ENCODE measurements at places on chromosomes 16 and 17.
A peak's percentile ranks its signal among the peaks of the same experiment; 100 is the strongest.

- DNase-seq: no peak
These were observed 586.3 kb downstream of the KCNJ18 start for GRCh38 chr17:22278302-22279275.

DNA sequence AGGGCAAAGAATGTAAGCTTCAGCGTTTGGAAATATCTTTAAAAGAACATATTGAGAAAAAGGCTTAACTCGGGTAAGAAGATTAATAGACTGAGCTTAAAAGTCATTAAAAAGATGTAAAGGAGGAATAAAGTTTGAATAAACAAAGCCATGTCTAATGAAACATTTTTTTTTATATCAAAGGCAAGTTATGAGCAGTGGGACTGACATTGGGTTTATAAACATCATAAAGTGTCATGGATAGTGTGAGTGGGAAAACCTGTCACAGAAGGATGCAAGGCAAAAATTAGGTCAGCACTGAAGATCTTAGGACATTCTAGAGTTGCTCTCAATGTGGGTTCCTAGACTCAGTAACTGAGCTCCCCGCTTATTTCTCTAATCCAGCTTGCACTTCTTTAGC is 438.0 kb upstream of the CDH11 start:
- DNase-seq: no peak

DNA sequence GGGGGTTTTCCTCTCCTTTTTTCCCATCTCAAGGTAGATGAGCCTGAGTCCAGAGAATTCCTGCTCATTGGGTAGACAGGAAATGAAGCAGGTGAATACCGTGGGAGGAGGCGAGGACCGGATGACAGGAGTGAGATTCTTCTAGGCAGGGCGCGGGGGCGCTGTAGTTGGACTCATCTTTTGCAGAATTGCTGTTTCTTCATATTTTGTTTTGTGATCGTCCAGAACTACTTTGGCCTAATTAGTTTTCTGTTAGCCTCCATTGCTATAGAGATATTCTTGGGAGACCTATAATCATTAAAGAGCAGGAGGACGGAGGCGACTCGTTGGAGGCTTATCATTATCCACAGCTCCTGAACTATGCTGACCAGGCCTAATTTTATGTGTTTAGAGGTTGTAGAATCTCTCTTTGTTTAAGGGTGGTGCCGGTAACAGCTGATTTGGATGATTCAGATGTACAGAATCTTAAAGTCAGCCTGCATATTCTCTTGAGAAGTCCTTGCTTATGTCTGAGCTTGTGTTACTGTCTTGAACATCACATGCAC is 650 bp downstream of the ATP6V0A1 start:
- peak; percentile 46 for DNase-seq

DNA sequence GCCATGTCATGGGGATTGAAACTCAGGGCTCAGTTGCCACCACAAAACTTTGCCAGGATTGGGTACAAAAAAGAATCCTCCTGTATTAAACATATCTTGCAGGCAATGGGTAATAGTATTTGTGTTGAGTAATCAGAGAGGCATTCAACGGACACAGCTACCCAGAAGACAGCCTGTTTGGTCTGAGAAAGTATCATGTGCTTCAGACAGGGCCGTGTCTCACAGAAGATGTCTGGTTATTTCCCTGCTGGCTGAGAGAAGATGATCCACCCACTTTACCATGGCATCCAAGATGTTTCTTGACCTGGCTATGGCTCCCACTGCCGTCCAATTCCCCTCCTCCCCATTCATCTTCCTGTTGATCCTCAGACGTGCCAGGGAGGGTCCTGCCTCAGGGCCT is 304.3 kb upstream of the XYLT1 start:
- no peak for DNase-seq

DNA sequence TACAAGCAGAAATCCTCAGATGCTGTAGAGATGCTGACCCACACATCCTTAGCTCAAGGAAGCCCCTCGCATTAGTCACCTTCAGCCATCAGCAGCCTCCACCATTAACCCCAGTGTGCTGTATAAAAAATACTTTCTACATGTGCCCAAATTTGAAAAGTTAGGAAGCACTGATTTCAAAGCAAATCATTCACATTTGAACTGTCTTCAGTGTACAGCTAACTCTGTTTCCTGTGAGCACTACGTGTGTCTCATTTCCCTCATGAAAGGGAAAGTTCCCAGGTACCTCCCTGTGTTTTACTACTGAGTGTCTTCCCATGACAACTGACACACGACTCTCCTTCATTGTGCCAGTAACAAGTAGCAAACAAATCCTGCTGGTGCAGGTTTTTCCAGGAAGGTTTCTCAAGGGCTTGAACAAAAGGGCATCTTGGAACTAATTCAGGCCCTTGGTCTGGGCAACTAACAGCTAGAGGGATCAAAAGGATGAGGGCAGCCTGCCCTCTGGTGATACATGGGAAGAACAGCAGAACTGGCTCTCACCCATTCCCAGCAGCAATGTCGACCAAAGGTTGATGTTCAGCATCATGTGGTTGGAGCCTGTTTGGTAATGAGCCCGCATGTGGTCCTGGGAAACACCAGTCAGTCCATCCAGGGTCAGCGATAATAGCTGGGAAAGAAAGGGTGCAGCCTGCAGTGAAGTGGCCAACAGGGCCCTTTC is 4.0 kb downstream of the SLC35B1 start:
- DNase-seq: peak; percentile 31

GRCh38 chr16:65917466-65917865 is 449.0 kb upstream of the CDH5 start:
- DNase-seq: no peak

GRCh38 chr16:78057803-78058564 is 35.6 kb downstream of the CLEC3A start:
- no peak for DNase-seq

GRCh38 chr16:21263640-21264570 is 14.2 kb downstream of the CRYM start:
- DNase-seq: peak; percentile 74

DNA sequence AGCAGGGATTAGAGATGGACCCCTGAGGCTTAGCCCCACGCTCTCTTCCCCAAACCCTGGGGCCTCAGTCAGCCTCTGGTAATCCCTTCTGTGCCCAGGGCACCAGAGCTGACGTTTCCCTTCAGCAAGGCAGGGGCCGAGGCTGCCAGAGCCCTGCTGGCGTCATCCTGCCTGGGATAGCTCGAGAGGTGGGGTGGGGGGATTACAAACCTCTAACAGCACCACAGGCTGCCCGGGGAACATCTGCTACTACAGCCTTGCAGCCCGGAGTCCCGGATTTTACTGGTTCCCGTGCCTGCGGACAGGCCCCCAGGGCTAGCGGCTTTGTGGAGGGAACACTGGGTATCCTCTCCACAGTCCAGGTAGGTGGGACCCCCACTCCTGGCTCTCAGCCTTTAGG is at the start of gene AANAT:
Gene AANAT (plus strand): TSS at position 238 of the 400 bp plus-strand sequence. CDS start 1,144 bp downstream, outside the sequence.
- no peak for DNase-seq

GRCh38 chr17:74442291-74442669 is 10.4 kb downstream of the GPRC5C start:
- no peak for DNase-seq

- DNase-seq: no peak
These were observed 8.2 kb downstream of the CAVIN1 start for GRCh38 chr17:42414704-42415409.

DNA sequence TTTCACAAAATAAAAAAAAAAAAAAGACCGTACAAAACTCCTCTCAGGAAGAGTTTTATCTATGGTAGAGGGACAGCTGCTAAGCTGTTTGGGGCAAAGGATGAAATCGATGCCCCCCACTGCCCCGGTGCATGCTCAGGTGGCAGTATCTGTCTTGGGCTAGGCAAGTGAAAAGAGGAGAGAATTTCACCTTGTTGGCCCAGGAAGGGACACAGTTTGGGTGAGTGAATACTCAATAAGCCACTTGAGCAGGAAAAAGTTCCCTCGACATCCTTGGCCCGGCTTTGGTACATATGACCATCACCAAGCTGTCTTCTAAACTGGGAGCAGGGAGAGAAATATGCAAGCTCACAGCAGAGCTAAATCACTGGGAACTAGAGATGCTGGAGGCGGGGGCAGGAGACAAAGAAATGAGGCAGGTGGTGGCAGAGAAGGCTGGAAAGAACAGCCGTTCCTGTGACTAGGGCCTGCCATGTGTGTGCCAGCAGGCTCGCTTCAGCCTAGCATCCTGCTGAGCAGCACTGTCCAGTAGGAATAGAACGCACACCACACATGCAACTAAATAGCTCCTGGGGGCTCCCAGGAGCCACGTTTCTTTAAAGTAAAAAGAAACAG is 8.2 kb upstream of the EIF1 start:
- no peak for DNase-seq

DNA sequence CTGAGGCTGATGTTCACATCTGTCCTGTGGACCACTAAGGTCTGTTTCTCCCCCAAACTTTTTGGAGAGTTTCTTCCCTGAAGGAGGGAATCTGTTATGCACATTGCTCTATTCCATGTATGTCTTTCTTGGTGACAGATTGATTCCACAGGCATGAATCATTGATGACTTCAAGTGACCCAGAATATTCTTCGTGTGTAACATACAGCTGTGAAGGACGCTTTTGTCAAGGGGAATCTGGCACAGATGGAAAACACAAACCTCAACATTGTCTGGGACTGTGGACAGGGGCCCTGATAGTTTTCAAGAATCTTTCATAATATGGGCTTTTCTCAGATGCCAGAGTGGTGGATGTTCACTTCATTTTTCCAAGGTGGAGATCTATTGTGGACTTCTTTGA is 223.1 kb upstream of the MAF start:
- peak; percentile 18 for DNase-seq

DNA sequence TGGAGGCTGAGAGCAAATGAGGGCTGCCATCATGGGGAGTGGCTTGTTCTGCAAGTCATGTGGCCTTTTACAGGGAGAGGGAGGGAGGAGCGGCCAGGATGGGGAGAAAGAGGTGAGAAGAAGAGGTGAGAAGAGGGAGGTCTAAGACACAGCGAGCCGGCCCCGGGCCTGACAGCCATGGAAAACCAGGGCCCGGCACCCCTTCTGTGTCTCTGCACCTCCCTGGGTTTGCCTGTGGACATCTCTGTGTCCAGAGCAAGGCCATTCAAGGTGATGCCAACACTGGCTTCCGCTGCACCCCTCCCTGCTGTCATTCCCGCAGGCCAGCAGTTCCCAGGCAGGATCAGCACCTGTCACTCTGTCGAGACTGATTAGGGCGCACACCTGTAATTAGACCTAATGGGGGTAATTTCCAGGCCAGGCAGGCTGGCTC is 75.6 kb downstream of the MGAT5B start:
- DNase-seq: no peak

DNA sequence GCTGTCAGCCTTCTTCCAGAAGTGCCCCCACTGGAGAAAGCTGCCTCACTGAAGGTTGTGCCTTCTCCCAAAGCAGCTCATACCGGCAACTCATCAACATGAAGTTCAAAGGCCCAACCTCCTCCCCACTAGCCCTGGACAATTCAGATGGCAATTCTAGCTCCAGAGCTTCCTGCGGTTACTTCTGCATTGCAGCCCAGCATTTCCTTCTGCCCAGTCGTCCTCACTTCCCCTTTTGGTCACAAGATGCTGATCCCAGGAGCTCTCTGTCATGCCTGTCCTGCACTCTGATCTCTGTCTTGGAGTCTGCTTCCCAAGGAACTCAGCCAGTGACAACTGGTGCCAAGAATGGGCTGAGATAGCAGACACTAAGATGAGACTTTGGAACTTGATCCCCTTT is 178.2 kb upstream of the SOX9 start:
- DNase-seq: no peak

- no peak for DNase-seq
These were observed 26.8 kb downstream of the SGSM2 start for GRCh38 chr17:2363851-2364762.

- DNase-seq: no peak
These were observed 16.2 kb downstream of the RDM1 start for GRCh38 chr17:35914354-35914753.

GRCh38 chr17:44967907-44968224 is 237 bp downstream of the C1QL1 start:
- DNase-seq: no peak

GRCh38 chr17:7004398-7005253 is 7.8 kb upstream of the RNASEK start:
- peak; percentile 68 for DNase-seq

DNA sequence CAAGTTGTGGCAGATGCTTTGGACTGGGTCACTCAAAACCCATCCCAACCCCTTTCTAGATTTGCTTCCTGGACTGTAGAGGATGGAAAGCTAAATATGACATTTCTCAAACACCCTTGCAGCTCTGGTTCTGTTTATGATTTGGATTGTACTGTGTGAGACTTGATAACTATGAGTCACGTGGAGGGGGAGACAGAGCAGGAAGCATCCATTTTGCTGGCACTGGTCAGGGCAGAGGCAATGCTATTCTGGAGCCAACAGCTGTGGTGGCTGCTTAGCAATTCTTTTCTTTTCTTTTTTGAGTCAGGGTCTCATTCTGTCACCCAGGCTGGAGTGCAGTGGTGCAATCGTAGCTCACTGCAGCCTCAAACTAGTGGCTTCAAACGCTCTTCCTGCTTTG is 13.6 kb upstream of the TERF2 start:
- DNase-seq: peak; percentile 40

DNA sequence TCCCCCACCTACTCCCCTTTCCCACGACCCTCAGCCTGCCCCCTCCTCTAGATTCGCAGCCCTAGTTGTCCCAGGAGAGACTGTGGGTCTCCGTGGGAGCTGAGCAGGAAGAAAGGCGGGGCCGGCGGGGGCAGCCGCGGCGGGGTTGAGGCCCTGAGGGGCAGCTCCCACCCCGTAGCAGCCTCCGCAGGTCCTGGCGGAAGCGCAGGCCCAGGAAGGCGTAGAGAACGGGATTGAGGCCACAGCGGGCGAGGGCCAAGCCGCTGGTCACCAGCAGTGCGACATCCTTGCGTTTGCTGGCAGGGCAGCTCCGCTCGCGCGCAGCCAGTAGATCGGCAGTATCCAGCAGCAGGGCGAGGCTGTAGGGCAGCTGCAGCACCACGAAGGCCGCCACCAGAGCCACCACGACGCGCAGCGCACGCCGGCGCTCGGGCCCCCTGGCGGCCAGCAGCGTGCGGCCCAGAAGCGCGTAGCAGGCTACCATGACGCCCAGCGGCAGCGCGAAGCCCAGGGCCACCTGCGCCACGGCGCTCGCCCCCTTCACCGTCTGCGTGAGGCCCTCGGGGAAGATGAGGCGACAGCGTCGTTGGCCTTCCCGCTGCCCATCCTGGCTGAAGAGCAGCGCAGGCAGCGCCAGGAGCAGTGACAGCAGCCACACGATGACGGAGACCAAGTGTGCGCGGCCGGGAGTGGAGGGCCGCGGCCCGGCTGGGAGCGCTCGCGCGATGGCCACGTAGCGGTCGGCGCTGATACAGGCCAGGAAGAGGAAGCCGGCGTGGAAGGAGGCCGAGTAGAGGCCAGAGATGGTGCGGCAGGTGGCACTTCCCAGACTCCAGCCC is 1.9 kb downstream of the CCR10 start:
- DNase-seq: peak; percentile 79

GRCh38 chr17:1820528-1821252 is 9.0 kb downstream of the SMYD4 start:
- peak; percentile 25 for DNase-seq

GRCh38 chr17:81814748-81815645 is 11.0 kb downstream of the GCGR start:
- no peak for DNase-seq

GRCh38 chr17:50630524-50631194 is 4.0 kb upstream of the ABCC3 start:
- DNase-seq: no peak

- peak; percentile 74 for DNase-seq
These were observed 10.2 kb upstream of the HOXB9 start for GRCh38 chr17:48636177-48637018.

Data from fibroblast of skin of scalp (primary cell).